CMK (cell line): ENCODE measurements at places on chromosomes 13 and 19.

DNA sequence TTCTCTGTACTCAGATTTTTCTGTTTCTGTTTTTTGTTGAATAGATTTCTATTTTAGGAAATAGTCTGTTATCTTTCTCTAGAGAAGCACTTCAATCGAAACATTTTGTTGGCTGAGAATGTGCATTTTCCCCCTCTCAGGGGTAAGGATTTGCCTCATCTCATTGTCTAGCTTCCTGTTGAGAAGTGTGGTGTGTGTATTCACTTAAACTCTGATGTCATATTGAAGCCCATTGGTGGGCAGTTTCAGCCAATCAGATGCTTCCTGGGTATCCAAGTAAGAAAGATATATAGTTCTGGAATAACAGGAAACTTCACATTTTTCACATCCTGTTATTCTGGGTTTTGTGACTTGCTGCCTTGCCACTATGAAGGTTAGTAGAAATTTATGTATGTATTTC, 87.6 kb downstream of the ARHGEF7 start:
- DNase-seq, result no peak

GRCh38 chr19:17328517-17329365, 5.9 kb downstream of the ANO8 start:
- DNase-seq, result no peak

DNA sequence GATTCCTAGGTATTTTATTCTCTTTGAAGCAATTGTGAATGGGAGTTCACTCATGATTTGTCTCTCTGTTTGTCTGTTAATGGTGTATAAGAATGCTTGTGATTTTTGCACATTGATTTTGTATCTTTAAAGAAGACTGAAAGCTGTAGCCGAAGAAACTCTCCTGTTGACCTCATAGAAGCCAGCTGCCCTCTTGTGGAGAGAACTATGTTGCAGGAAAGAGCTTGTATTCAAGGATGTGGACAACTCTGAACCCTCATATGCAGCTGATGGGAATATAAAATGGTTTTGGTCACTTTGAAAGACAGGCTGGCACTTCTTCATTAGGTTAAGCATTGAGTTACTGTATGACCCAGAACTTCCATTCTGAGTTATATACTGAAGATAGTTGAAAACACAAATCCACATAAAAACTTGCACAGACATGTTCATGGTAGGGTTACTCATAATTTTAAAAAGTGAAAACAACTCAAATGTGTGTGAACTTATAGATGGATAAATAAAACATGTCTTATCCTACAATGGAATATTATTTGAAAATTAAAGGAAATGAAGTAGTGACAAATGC, 65.8 kb upstream of the SLITRK6 start:
- DNase-seq, result peak; percentile 15

DNA sequence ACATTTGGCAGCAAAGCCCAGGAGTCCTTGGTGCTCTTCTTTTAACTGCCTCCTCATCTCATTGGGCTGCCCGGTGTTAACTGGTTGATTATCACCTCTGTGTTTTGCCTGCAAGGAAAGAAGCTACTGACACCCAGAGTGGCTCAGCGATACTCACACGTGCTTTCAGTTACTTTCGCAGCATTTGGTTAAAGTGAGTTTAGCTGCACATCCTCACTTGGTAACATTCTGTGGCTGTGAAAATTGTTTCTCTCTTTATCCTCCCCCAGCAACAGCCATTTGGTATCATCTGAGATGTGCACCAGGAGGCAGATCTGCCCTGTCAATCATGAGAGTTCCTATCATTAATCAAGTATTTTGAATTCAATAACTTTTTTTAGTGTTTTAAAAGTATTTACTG, 44.6 kb upstream of the GPR183 start:
- DNase-seq, result no peak

- no peak for DNase-seq
These were observed 122.3 kb downstream of the ATP8A2 start for GRCh38 chr13:25493931-25494640.

- DNase-seq, result no peak
These were observed 18.7 kb upstream of the AMER2 start for GRCh38 chr13:25190771-25191170.

DNA sequence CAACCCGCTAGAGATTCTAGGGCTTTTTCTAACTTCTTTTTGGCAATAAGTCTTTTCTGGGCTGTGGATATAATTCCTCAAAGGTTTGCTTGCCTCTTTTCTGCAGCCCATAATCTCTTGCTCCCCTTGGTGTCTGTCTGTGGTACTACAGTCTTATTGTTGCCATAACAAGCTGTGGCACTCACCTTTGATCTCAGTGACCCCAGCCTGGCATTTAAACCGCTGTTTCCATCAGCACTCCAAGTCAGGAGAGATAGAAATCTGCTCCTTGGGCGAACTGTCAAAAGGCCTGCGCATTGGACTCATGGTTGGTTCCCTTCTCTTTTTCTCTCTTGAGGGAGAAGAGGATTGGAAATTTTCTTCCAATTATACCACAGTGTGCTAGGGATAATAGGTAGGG, 14.5 kb upstream of the MPHOSPH8 start:
- no peak for DNase-seq

GRCh38 chr13:24650161-24650560, 30.0 kb upstream of the ATP12A start:
- no peak for DNase-seq

DNA sequence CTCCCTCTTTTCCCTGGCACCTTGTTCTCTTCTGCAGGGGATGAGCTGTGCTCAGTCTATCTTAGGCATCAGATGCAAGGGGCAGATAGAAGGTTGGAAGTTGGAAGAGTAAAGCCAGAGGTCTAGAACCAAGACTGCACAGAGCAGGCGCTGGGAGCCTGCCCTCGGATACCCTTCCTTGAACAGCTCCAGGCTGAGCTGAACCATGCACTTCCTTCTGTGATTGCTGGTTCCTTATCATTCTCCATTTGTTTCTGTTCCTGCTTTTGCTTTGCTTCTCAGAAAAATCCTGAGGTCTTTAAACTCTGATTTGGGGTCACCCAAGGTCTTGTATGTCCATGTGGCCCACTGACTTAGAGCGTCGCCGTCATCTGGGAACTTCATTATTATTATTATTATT, 36.3 kb downstream of the ARHGEF18 start:
- no peak for DNase-seq

- peak; percentile 91 for DNase-seq
These were observed 1.1 kb downstream of the ZNF850 start for GRCh38 chr19:36771261-36772231.

DNA sequence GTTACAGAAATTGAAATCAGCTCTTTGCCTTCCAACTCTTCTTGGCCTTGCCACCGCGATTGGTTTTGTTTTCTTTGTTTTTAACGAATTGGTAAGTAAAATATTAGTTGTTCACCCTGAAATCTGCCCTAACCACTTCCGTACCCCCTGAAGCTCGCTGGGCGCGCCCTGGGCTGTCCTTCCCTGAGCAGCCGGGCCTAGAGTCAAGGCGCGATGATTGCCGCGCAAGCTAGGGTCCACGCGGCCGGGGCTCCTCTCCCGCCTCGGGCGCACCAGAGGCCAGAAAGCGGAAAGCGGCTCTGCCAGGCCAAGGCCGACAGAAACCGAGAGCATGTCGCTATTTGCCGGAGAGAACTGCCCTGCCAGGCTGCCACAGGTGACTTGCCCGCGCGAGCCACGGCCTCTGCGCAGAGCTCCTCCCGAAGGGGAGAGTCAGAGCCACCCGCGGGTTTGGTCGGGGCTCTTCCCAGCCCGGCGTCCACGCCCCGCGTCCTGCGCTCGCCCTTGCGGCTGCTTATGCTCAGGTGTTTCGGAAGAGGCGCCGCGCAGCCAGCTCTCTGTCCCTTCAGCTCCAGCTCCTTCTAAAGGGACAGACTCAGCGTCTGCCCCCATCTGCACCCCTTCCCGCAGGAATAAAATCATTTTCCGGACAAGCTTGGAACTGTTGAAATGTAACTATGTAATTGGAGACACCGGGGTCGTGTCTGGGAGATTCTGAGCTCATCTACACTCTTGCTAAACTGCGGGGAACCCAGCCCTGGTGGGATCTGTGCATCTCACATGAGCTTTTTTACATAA, 6.6 kb upstream of the CDX2 start:
- no peak for DNase-seq

GRCh38 chr13:99542788-99543406, 41.6 kb downstream of the TM9SF2 start:
- DNase-seq, result no peak

DNA sequence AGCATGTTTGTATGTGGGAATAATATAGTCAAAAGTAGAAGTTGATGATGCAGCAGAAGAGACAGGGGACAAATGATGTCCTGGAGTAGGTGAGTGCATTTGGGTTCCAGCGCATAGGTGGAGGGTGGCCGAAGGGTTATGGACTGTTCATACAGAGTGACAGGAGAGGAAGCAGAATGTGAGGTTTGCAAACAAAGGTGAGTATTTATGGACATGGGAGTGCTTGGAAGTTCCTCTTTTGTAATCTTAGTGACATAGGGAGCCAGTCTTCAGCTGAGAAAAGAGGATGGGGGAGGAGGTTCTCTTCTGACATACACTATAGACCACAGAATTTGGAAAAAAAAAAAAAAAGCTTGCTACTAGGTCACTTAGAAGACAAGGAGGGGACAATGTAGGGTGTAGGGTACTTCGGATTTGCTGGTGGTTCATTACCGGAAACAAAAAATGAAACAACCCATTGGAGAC, 331.6 kb downstream of the DLEU7 start:
- DNase-seq, result no peak

DNA sequence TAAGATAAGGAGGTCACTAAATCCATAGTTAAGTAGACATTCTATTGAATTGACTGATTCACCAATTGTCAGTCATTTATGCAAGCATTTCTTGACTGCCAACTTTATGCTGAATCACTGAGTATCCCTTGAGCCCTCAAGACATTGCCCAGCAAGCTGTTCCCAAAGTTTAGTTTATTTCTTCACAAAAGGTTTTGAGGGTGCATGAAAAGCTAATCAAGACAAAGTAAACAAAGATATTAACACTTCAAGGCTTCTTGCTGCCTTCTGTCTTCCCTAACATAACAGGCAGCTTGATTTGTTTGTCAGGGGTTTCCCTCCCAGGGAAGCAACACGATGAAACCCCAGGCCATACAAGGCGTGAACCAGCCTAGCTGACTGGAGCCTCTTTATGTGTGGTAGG, 374.4 kb downstream of the SPRY2 start:
- no peak for DNase-seq
